ENCODE measurements at places on chromosomes 5 and 9.
A peak's percentile ranks its signal among the peaks of the same experiment; 100 is the strongest.

DNA sequence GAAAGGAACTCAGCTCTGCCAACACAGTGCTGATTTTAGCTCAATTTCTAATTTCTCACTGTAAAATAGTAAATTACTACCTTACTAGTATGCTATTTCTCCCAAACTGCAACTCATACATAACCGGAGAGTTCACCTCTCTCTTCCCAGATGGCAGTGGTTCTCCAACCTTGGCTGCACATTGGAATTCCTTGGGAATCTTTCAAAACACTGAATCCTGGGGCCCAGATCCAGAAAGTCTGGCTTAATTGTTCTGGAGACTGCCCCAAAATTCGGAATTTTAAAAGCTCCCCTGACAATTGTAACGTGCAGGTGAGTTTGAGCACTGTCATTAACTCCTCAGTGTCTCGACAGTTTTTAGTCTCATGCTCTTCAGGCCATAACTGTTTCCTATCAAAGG is 100.3 kb downstream of the SLC1A3 start:
- no peak for DNase-seq

GRCh38 chr5:40955313-40955712 is 46.0 kb downstream of the C7 start:
- DNase-seq = no peak

DNA sequence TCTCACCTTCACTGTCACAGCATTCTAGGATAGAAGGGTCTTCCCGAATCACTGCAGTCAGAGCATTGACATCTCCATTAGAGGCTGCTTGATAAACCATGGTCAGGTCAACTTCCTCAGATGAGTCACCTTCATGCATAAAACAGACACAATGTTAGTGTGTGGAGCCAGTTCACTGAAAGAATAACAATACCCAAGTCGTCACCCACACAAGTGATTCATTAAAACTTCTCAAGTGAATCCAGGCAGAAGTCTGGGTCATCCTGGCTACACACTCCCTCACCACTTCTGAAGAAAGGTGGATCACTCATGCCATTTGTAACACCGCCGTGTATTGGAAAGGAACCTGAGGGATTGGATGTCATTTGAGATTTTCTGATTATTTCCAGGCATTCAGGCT is 49.6 kb downstream of the ANKRD55 start:
- no peak for DNase-seq

DNA sequence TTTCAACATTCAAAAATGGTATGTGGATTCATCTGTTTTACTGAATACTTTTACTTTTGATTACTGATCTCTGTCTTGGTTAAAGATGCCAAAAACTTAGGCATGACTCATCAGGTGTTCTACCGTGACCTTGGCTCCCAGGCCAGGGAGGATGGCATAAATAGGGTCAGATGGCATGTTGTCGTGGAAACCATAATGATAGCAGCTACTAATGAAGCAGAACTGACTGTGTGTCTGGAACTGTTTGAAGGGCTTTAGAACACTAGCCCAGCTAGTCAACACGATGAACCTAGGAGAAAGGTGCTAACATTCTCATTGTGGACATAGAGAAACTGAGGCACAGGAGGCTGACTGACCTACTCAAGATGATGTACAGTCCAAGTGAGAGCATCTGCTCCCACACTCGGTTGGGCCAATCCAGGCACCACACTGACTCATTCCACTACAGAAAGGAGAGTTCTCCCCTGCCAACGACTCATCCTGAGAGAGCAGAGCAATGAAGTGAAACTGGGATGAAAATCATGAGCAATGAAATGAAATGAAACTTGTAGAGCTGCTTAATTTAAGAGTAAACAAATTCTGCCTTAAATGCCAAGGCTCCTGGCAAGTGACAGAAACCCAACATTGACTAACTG is 116.0 kb downstream of the TENT4A start:
- DNase-seq = no peak

DNA sequence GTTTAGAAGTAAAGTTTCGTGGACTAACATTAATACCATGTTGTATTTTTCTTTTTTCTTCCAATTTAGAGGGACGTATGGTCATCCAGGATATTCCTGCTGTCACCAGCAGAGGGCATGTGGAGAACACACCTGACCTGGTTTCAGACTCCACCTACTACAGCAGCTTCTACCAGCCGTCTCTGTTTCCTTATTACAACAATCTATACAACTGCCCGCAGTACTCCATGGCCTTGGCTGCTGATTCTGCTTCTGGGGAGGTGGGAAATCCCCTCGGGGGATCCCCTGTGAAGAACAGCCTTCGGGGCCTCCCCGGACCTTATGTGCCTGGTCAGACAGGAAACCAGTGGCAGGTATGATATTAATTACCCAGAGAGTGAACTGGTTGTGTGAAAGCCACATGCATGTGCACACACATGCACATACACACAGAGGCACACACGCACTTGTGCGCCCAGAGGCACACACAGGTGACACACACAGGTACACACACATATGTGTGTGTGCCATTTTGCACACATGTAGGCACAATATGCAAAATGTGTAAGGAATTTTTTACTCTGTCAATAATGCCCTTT is 52.4 kb downstream of the DMRT1 start:
- no peak for DNase-seq

DNA sequence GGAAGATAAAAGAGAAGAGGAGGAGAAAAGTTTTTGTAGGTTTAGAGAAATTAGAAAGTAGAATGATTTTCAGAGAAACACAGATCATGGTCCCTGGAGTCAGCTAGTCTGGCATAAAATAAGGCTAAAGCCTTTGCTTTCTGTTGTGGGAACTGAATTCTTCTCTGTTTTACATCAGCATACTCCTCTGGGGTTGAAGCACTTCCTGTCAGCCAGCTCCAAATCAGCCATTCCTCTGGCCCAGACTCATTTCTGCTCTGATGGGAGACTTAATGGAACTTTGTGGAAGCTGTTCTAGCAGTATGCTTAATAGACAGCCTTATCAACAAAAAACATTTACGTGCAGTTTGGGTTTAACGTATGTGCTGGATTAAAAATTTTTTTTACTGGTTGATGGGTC is 143.2 kb downstream of the HMHB1 start:
- no peak for DNase-seq

- no peak for DNase-seq
Measured at GRCh38 chr9:73880101-73880500, 617.0 kb upstream of the RORB start.

GRCh38 chr9:107328510-107328909 is 45.4 kb downstream of the RAD23B start:
- no peak for DNase-seq

DNA sequence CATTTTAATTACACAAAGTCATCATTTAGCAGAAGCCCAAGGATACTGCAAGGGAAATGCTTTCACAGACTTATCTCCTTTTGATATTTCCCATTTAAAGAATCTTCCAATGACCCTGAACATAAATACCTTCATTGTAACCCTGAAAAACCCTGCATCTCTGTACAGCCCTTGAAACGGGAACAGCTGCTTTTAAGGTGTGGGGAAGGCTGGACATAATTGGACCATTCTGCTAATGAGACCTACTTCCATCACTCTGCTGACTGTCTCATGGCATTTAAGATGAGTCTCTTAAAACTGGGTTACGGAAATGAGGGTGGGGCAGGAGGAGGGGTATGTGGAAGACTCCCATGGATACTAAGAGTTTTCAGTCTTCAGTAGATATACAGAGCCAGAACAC is 485.8 kb downstream of the BRINP1 start:
- DNase-seq = no peak

DNA sequence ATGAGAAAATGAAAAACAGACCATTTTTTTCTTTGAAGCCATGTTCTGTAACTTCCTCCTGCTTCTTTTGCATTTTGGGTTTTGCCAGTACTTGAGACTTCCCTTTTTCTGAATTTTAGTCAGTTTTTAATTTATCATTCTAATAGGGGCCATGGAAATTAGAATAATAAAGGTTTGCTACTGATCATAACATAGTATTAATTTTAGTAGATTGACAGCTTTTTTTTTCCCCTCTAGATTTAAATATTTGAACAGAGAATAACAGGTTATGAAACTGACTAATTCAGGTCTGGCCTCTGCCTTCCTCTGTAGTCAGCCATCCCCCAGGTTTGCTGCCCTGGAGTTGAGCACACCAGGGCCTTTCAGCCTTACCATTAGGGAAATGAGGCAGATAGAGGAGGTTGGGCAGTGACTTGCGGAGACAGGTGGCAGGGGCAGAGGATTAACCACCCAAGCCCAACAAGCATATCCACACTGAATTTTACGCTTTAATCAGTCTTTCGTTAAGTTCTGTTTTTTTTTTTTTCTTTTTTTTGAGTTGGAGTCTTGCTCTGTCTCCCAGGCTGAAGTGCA is 80.1 kb upstream of the TNFAIP8 start:
- no peak for DNase-seq

DNA sequence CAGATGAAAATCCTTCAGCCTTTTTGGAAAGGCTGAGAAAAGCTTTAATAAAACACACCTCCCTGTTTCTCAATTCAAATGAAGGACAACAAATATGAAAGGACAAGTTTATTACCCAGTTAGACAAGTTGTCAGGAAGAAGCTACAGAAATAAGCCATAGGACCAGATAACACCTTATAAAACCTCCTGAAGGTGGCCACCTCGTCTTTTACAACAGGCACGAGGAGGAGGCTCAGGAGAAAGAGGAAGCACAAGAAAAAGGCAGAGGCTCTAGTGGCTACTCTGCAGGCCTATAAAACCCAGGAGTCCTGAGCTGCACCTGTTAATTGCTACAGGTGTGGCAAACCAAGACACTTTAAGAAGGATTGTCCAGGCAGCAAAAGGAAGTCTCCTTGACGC is 352.1 kb upstream of the CDH18 start:
- no peak for DNase-seq

- no peak for DNase-seq
Measured at GRCh38 chr9:105401651-105402050, 46.2 kb upstream of the FSD1L start.

GRCh38 chr5:111469903-111470302 is 42.4 kb downstream of the STARD4 start:
- no peak for DNase-seq

DNA sequence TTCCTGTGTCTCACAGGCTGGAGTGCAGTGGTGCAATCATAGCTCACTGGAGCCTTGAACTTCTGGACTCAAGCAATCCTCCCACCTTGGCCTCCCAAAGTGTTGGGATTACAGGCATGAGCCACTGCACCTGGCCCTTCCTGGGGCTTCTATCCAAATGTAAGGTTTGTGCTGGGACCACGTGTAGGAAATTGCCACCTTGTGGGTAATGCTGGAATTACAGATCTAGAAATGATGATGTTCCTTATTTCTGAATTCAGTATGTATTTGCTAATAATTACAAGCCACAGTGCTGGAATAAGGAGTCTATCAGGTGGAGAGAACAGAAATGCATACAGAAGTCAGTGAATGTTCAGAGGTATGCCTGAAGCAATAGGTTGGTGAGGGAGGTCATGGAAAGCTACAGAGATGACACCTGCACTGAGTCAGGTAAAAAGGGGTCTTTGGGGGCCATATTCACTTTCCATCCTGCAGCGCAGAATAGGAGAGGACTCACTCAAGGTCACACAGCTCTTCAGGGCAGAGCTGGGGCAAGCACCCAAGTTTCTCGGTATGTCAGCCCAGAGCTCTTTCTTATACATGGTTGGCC is 8.8 kb upstream of the IGFBPL1 start:
- DNase-seq = no peak

GRCh38 chr9:84959339-84959738 is 289.8 kb downstream of the NTRK2 start:
- no peak for DNase-seq

DNA sequence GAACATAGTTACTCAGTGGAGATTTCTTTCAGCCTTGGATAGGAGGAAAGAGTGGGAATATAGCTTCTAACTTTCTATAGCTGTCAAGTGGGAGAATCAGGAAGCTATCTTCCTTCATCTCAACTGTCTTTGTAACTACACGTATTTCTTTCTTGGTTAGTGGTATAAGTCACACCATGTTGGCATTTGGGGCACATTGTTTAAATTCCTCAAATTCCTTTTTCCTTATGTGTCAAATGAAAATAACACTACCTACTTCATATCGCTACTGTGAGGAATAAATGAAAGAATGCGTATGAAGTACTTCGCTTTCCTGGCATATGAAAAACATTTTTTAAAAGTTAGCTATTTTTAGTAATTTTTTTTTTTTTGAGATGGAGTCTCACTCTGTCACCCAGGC is 1082.5 kb upstream of the WWC1 start:
- DNase-seq = no peak

DNA sequence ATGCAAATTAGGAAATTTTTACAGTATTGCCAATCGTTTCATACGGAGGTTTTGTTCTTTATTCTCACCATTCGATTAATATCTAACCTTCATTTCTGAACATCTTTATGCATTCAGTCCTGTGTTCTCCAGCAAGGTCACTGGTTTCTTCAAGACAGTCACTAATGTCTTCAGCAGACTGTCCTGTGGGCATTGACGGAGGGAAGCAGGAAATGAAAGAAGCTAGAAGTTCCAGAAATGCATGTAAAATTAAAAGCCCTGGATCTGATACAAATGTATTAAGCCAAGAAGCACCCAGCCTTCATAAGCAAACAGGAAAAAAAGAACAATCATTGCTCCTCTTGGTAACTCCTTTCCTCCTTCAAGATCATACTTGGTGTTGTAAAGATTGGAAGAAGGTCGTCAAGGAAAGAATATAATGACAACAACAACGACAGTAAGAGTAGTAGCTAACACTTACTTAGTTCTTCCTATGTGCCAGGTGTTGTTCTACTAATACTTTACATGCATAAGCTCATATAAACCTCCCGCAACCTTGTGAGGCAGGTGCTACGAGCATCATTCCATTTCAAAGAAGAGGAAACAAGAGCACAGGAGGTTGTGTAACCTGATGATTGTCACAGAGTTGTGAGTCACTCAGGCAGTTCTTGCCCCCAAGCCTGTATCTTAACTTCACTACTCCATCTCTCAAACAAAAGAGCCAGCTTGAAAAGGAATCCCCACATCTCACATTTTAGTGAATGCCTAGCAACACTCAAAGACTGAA is 59.9 kb upstream of the CER1 start:
- no peak for DNase-seq

DNA sequence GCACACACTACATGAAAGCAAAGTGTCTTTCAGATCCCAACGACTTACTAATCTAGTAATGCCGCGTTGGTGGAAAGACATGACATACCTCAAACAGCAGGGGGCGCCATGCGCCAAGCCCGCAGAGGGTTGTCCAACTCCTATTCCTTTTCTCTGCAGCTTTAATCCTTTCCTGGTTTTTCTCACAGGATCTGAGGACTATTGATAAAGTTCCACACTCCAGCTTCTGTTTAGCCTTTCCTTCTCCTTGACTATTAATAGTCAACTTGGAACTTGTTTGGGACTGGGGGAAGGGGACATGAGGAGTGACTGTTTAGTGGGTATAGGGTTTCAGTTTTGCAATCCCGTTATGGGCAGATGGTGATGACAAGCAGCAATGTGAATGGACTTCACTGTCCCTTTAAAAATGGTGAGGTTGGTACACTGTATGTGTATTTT is 62.9 kb downstream of the OTULIN start:
- peak; percentile 55 for DNase-seq

DNA sequence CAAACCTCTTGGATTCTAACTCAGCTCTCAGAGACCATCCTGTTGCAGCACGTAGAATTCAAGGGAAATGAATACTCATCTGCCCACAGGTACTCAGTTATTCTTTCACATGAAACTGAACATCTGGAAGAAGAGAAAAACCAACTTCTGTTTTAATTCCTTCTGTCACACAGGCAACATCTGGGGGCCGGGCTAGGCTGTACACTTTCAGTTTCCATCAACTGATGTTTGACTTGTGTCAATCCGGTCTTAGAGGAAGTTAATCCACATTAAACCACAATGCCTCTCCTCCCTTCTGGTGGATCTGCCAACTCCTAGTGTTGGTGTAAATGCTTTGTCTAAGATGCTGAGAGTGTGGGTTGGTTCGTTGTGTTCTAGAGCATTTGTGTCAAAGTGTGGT is 17.6 kb downstream of the DMRT3 start:
- no peak for DNase-seq

- DNase-seq = no peak
Measured at GRCh38 chr9:120737416-120738165, 23.3 kb upstream of the MEGF9 start.

All from stimulated activated CD4-positive, alpha-beta T cell treated with anti-CD3 and anti-CD28 coated beads, Interleukin-1b, Interleukin-23, amount 100 ng/mL, for 1 hour (primary cell).